GM13976 (cell line): ENCODE measurements at places on chromosomes 11 and 22.
A peak's percentile ranks its signal among the peaks of the same experiment; 100 is the strongest.

GRCh38 chr11:4697585-4697984 is at the start of gene OR51E2:
Gene OR51E2, minus strand, starts transcription at chr11:4697853. Its CDS starts 15,142 bp downstream, at chr11:4682711.
- no peak for DNase-seq

DNA sequence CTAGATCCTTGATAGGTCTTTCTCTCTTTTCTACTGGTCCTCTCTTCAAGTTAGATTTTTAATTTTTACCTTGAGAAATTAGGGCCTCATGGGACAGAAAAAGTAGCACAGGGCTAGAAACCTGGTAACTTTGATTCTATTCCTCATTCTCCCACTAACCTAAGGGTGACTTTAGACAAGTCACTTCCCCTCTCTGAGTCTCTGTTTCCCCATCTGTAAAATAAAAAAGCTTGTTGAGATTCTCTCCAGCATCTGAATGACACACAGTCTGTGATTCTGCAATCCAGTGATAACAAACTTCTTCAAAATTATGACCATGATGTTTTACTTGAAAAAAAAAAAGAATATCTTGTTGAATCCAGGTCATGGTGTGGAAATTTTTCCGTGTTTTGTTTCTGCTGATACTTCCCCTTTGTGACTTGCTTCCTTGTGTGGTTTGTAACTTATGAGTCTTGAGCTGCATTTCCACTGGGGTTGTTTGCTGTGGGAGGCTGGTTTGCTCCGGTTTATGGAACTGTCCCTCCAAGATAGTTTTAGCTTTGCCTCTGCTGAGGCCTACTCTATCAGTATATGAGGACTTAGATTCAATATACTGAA is 9.8 kb upstream of the MPEG1 start:
- DNase-seq = no peak

DNA sequence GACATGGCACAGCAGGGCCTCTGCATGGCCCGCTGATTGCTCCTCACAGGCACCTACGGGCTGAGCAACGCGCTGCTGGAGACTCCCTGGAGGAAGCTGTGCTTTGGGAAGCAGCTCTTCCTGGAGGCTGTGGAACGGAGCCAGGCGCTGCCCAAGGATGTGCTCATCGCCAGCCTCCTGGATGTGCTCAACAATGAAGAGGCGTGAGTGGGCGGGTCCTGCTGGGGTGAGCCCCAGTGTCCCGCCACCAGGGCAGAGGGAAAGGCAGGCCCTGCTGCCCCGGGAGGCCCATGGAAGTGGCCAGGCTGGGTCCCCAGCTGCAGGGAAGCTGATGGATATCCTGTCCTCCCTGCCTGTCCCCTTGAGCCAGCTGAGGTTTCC is 18.6 kb upstream of the DGCR8 start:
- DNase-seq = no peak

DNA sequence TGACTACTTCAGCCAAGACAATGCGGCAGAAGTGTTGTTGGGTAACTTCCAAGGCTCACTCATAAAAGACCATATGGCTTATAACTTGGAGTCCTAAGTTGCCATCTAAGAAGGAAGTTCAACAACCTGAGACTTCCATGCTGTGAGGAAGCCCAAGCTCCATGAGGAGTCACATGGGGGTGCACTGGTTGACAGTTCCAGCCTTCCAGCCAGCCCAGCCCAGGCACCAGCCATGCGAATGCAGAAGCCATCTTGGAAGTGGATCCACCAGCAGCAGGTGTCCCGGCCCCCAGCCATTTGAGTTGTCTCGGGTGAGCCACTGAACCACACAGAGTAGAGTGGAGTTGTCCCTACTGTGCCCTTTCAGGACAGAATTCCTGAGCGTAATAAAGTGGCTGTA is 32.8 kb upstream of the WNT7B start:
- no peak for DNase-seq

GRCh38 chr11:62708793-62709192 is 1.3 kb downstream of the GNG3 start:
- DNase-seq = no peak

- no peak for DNase-seq
Observed at GRCh38 chr11:99316776-99317520, 296.2 kb downstream of the CNTN5 start.

- DNase-seq = no peak
Observed at GRCh38 chr11:100119176-100119575, 567.9 kb upstream of the ARHGAP42 start.

DNA sequence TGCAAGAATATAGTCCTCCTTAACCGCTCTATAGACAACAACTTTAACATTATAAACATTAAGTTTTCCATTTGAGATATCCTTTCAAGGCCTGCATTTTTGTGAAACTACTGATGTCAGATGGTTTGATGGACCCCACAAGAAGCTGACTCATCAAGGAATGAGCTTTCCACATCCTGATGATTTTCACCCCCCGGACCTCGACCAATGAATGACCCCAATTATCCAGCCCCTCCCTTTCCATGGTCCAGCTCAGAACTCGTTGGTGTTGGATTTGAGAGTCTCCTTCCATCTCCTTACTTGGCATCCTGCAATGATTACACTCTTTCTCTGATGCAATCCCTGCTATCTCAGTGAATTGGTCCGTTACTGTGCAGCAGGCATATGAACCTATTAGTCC is 31.8 kb upstream of the GUCY1A2 start:
- no peak for DNase-seq

GRCh38 chr11:126519764-126520734 is 164.6 kb downstream of the ST3GAL4 start:
- DNase-seq = no peak

GRCh38 chr11:61682093-61682732 is 2.0 kb downstream of the DAGLA start:
- DNase-seq = no peak

- DNase-seq = no peak
Observed at GRCh38 chr11:129323896-129324502, 51.6 kb upstream of the BARX2 start.

- no peak for DNase-seq
Observed at GRCh38 chr11:107857550-107858216, 904 bp downstream of the SLC35F2 start.

GRCh38 chr22:49394116-49394785 is 433.4 kb downstream of the BRD1 start:
- DNase-seq = no peak

GRCh38 chr11:86624366-86624765 is 48.0 kb downstream of the ME3 start:
- no peak for DNase-seq

- no peak for DNase-seq
Observed at GRCh38 chr11:35992548-35992947, 48.7 kb downstream of the LDLRAD3 start.

DNA sequence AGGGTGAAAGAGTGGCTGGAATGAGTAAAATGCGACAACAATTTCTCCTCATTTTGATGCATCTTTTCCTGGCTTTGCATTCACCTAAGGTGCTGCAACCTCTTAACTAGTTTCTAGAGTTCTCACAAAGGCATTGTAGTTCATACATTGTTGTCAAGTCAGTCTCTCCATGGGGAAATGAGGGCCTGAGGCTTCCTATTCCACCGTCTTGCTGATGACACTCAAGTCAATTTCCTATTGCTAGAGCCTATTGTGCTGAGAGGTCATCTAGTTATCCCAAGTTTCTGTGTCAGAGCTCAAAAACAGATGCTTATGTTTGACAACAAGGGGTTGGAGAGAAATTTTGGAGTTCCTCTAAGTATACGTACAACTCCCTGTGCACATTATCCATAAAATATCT is 11.6 kb upstream of the MS4A6A start:
- no peak for DNase-seq

GRCh38 chr11:72951193-72951592 is 137.0 kb downstream of the ATG16L2 start:
- no peak for DNase-seq

DNA sequence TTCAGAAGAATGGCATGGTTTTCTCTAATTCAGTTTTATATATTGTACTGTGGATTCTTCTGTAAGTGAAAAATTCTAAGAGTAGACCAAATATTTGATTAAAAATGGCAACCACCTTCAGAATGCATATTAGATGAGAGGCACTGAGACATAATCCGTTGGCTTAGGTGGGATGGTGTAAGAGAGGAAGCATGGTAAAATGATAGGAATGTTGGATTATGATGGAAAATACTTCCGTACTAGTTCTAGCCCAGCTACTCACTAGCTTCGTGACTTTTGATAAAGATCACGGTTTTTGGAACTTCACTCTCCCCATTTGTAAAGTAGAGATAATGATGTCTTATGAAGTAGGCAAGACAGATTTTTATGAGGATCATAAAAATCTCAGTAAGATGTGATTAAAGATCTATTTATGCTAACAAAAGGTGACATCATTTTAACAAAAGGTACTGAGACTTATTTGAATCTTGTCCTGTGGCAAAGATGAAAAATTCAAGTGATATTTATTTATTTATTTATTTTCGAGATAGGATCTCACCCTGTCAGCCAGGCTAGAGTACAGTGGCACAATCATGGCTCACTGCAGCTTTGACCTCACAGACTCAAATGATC is 37.5 kb downstream of the UVRAG start:
- DNase-seq = no peak

GRCh38 chr11:65482306-65482850 is 16.5 kb upstream of the MALAT1 start:
- DNase-seq = no peak

DNA sequence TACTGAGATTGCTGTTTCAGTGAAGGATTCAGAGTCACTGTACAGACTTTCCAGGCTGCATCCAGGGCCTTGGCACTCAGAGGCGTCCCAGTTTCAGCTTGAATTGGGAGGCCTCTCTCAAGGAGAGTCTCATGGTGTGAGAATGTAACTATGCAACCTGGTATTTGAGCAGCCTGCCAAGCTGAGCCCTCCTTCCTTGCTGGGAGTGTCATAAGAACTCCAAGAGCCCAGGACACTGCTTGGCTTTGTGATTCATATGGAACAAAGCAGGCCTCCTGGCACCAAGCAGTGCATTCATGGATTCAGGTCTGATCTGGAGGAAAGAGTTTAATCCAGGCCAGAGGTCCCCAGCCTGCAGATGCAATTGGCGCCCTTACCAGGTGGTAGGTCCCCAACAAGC is 171.7 kb downstream of the DBX1 start:
- DNase-seq = no peak

GRCh38 chr11:4190098-4190497 is 95.5 kb downstream of the RRM1 start:
- DNase-seq = no peak

GRCh38 chr11:2814751-2815150 is 70.8 kb downstream of the CDKN1C start:
- no peak for DNase-seq

- DNase-seq = no peak
Observed at GRCh38 chr11:1256257-1257045, 33.6 kb downstream of the MUC5B start.

DNA sequence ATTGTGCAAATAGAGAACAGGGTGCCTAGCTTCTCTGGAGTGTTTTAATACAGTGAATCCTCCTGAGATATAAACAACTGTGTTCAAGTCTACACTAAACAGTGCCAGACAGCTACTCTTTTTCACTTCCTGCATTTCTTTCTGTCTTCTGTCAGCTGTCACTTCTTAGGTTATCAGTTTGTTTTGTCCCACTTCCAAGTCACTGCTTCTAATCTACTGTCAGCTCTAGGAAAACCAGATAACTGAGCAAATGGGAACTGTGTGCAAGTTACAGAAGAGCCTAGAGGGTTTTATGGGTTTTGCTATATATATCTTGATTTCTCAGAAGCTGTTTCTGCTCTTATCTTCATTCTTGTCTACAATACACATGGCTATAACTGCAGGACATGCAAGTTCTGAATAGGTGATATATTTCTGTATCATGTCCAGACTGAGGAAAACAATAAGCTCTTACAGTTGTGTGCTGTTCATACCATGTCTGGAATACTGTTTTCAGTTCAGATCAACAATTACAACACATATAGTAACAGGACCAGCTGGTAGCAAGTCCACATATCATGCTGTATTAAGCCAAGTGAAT is 5.8 kb downstream of the PITPNB start:
- no peak for DNase-seq

GRCh38 chr11:44780940-44781631 is 54.3 kb downstream of the TSPAN18 start:
- no peak for DNase-seq

- DNase-seq = no peak
Observed at GRCh38 chr11:94800414-94800813, 32.3 kb downstream of the AMOTL1 start.

GRCh38 chr11:29319210-29319609 is 697.6 kb downstream of the KCNA4 start:
- no peak for DNase-seq

DNA sequence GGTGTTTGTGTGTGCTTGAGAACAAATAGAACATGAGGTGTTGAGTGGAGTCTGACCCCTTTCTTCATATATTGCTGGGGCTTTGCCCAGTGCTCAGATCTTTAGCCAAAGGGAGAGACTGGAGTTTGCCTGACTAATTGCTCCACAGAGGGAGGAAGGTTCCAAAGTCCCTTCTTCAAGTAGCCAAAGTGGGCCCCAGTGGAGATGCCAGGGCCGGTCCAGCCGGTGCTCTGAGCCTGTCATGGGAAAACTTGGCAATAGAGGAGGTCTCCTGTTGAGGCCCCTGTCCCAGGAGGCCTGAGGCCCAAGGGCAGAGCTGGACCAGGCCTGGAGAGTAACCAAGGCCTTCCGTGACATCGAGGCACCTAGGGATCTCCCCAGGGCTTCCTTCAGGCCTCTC is 112.3 kb downstream of the DSCAML1 start:
- no peak for DNase-seq

GRCh38 chr11:6320411-6321155 is at the start of gene CAVIN3:
Gene CAVIN3, minus strand, starts transcription at chr11:6320501. Its CDS starts 25 bp downstream, at chr11:6320476.
- DNase-seq = peak; percentile 65
